ENCODE measurements at places on chromosomes 2 and 18.

DNA sequence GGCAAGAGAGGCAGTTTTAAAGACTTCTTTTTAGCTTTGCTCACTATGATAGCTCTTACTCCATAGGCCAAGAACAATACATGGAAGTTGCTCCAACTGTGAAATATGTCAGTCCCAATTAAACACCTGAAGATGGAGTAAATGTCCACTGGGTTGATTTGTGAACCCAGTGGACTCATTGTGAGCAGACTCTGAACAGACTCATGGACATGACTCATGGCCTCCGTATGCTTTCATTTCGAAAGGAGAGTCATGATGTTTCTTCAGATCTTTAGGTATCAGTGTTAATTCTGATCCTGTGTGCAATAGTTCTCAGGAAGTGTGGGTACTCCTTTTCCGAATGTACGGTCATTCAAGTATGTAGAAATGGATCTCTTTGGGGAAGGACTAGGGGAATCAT, 5.4 kb upstream of the CWC22 start:
- no peak for DNase-seq

GRCh38 chr2:5410991-5411700, 281.0 kb upstream of the SOX11 start:
- no peak for DNase-seq

- no peak for DNase-seq
Measured at GRCh38 chr2:45938649-45939511, 287.4 kb downstream of the PRKCE start.

- DNase-seq = no peak
Measured at GRCh38 chr2:14424478-14425390, 207.8 kb upstream of the LRATD1 start.
